ENCODE measurements at places on chromosomes 16 and 17.

DNA sequence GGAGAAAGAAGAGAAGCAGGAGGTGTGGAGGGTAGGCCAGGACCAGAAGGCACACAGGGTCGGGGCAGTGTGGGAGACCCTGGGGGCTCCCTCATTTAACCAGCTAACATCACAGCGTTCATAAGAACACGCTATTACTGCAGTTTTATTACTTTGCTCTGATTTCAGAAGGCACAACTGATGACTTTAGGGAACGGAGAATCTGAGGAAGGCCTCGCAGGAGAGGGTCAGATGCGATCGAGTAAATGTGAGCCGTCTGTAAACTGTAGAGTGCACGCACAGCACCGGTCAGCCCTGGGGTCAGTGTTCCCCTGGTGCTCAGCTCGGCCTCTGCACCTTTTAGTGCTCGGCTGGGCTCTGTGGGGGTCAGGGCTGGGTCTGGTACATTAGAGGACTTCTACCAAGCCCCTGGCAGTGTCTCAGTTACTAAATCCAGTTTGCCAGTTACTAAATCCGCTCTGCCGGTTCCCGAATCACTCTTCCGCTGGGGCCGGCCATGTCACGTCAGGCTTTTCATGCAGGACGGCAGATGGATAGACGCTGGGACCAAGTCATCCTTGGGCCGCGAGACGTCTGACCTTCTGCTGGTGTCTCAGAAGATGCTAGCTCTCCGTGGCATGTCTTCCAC lies 325.9 kb downstream of the SEC14L1 start:
- no peak for DNase-seq

GRCh38 chr16:79595231-79595641 lies 5.3 kb downstream of the MAF start:
- DNase-seq: no peak

- no peak for DNase-seq
These were observed 806 bp upstream of the CYB561 start for GRCh38 chr17:63446753-63447470.

GRCh38 chr16:87723226-87723623 lies 42.6 kb downstream of the KLHDC4 start:
- peak; percentile 58 for DNase-seq

- no peak for DNase-seq
These were observed 1.6 kb upstream of the DECR2 start for GRCh38 chr16:400061-400591.

DNA sequence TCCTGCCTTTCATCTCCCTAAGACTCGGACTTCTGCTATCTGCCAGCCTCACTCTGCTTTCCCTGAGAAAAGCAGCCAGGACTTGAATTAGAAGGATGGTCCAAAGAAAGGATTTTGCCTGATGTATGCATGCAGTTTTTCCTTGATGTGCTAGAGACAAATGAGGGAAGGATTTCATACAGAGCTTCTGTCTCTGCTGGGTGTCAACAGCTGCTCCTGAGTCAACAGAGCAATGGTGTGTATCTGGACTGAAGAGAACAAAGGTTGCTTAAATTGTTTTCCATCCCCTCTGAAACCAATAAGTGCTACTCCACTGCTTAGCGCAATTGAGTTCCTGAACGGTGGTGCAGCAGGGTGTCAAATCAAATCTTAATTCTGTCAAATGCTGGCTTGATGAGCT lies 680.6 kb upstream of the C16orf82 start:
- DNase-seq: peak; percentile 27

DNA sequence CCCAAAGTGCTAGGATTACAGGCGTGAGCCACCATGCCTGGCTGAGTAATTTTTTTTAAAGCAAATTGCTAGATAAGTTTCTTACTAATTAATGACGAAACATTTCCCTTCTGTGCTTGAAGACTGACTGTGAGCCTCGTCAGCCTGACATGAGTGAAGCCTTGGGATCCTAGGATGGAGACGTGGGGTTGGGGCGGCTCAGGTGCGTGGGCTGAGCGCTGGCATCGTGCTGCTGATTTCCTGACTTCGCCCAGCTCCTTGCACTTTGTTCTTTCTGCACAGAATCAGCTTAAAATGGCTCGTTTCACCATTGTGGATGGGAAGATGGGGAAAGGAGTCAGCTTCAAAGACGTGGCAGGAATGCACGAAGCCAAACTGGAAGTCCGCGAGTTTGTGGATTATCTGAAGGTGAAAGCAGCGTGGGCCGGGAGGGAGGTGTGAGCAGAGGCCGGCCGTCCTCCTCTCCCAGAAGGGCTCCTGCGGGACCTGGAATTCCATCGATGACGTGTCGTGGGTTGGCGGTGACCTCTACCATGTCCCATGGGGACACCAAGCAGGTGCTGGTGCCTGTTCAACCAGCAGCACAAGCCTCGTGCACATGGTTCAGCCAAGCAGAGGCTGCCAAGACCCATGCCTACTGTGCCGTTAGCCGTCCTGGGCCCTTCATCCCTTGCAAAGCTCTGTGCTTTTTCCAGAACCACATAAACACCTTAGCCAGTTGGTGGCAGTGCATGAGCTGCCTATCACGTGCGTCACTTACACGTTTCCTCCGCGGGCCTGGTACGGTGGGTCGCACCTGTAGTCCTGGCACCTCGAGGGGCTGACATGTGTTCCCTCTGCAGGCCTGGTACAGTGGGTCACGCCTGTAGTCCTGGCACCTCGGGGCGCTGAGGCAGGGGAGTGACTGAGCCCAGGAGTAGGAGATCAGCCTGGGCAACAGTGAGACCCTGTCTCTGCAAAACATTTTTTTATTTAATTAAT lies 22.5 kb downstream of the SPG7 start:
- DNase-seq: no peak

DNA sequence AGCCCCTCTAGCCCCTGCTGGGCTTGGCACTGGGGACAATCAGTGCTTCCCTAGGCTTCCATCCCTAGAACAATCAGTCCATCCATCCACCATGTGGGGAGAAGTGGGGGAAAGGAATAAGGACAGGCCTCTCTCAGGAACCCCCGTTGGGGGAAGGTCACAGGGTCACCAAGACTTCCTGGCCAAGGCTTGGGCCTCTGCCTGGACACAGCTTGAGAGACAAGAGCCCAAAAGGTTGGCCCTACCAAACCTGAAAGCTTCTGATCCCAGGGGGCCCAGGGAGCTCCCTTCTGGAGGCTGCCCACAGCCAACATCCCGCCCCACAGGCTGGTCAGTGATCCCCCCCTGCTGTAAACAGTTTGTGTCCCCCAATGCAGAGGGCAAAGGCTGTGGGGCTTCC lies 16.2 kb upstream of the MTMR4 start:
- no peak for DNase-seq

DNA sequence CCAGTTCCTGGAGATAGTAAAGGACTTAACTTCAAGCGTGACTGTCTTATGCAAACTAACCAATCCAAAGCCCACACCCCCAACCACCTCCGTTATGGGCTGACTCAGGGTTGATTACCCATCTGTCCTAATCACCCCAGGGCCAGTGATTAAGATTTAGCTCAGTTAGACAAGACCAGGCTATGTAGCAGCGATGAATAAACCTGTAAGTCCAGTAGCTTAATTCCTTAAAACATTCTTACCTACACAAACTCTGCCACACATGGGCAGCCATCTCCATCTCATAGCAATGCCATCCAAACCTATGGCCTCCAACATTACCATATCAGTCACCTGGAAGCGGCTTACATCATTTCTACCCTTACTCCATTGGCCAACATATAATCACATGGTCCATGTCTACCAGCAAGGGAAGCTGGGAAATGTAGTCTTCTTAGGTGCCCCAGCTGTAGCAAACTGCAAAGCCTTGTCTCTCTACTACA lies 266.7 kb downstream of the SHISA9 start:
- DNase-seq: no peak

DNA sequence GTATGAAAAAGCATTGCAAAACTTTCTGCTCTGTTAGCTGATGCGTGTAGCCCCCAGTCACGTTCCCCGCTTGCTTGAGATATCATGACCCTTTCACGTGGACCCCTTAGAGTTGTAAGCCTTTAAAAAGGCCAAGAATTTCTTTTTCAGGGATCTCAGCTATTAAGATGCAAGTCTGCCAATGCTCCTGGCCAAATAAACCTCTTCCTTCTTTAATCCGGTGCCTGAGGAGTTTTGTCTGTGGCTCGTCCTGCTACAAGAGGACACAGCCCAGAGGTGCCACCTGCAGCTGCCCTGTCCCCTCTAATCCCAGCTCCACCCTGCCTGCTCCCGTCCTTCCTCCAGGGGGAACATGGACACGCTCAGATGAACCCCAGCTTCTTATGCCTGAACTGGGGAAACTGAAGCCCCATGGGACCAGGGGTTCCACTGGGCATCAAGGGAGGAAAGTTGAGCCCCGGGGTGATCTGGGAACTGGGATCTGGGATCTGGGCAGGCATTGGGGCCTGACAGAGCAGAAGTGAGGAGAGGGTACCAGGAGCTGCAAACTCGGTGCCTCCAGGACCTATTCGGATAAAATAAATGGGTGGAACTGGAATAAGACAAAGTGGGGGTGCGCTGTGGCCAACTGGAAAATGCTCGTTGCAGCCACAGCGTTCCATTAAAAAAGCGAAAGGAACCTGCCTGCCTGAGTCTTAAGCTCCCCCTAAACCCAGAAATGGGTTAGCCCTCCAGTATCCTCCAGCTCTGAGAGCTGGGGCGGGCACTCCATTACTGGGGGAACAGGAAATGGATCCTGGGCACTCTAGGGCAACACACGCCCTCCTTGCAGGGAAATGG lies 19.7 kb downstream of the QPRT start:
- DNase-seq: no peak

- DNase-seq: no peak
These were observed 27.4 kb upstream of the AQP8 start for GRCh38 chr16:25189305-25189704.

DNA sequence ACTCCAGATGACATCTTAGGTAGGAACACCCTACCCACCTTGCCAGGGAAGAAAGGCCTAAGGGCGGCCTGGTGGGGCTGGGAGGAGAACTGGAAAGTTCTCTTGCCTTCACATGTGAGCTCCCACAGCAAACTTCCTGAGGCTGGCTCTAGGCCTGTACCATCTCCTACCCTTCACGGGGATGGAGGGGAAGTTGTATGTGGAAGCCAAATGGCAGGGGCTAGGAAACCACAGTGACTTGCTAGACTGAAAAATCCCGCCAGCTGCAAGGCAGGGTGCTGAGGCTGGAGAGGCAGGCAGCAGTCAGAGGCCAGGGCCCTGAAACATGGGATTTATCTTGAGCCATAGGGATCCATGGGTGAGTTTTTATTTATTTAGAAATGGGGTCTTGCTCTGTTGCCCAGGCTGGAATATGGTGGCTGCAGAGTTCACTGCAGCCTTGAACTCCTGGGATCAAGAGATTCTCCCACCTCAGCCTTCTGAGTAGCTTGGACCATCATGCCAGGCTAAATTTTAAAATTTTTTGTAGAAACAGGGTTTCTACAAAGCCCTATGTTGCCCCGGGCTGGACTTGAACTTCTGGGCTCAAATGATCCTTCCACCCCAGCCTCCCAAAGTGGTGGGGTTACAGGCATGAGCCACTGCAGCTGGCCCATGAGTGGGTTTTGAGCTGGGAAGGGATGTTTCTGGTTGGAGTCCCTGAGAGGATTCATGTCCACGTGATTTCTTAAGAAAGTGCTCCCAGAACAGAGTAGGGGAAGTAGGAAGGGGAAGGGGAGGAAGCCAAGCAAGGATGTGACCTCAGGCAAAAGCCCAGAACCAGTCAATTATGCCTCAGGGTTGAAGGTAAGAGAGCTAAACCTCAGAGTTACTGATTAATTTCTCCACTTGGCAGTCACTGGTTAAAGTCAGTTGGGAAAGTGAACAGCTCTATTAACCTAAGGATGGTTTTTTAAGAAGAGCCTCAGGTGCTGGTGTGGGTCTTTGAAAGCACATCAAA lies 4.0 kb upstream of the KAT8 start:
- DNase-seq: no peak

DNA sequence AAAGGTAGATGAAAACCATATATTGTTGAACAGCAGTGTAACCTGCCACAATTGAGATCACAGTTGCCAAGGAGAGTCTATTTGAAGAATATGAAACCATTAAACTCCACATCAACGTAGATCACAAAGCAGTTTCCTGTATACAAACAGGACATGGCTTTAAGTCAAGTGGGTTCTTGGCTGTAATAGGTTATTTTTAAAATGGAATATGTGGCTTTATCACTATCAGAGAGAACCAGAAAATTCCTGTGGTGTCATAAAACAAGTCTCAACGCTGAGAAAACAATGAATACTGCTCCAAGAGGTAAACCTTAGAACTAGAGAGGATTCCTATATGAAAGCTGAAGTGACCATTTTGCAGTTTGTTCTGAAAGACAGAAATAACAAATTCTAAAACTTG lies 999.7 kb downstream of the CDH11 start:
- no peak for DNase-seq

DNA sequence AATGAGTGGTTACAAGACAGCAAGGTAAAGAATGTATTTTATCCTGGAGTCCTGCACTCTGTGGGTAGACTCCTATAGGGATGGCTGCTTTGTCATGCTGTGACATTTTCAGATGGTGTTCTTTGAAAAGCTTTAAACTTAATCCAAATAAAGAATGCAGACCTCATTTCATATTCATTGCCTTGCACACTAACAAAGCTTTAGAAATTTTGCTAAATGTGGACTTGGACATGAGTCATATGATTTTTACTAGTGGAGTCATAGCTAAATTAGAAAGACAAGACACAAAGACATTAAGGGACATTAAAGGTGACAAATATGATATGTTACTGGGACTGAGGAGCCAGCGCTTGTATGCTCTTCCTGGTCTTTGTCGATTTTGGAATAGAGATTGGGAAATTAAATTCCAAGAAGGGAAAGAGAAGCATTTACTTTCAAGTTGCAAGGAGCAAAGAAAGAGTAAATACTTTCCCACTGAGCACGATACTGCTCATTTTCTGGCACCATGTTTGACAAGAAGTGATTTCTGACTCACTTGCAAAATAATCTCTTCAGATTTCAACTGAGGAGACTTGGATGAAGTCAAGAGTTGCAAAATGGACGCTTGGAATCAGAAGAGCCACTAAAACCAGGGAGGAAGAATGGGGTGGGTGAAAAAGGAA lies 152.9 kb upstream of the MYOCD start:
- no peak for DNase-seq

GRCh38 chr17:67525239-67526135 lies 148.4 kb downstream of the PITPNC1 start:
- DNase-seq: no peak
